ENCODE measurements at places on chromosomes 6 and 20.
A peak's percentile ranks its signal among the peaks of the same experiment; 100 is the strongest.

DNA sequence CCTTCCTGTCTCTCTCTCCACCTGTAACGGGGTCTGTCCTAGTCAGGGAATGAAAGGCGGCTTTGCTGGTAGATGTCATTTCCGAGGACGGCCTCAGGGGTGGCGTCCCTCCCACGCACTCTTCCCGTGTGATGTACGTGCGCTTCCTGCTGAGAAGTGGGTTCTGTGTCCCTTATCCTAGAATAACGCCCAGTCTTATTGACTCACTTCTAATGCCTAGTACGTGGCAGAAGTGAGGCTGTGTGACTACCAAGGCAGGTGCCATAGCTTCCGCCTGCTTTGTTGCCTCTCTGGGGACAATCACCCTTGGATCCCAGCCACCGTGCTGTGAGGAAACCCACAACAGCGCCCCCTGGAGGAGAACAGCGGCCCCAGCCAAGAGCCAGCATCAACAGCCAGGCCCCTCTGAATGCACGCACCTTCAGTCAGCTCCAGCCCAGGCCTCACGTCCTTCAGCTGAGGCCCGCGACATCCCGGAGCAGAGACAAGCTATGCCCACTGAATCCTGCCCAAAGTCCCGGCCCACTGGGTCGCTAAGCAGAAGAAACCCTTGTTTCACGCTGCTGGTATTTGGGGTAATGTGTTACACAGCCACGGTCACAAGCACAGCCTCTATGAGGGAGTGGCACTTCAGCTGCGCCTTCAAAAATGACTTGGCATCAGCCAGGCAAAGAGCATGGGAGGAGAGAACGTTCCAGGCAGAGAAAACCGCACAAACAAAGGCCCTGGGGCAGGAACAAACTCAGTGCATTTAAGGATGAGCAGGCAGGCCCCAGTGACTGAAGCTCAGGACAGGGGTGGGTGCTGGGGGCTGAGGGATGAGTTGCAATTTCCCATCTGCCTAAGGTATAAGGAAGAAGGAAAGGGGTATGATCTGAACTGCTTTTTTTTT, 224.2 kb downstream of the NFATC2 start:
- peak; percentile 92 for DNase-seq

DNA sequence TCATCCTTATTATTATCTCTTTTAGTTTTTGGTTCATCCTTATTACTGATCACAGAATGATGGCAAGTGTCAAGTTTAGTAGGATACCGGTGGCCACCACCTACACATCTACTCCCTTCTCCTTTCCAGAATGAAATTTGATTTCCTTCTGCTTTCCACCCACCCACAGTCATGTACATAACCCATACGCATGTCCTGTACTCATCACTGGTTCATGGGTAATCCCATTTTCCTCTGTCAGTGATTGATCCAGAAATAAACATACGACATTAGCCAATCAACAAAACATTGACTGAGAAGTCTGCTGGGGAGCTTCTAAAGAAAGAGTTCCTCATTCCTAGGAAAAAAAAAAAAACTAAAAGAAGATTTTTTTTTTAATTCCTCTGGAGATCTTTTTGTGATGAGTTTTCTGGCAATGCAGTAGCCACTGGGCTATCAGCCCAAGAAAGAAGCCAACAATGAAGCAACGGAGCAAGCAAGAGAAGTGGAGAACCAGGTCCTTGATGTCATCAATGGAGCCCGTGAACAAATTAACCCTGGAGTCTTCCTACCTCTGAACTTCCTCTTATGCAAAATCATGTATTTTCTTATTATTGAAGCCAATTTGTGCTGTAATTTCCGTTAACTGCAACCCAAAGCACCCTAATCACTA, 127.8 kb downstream of the TASP1 start:
- no peak for DNase-seq

GRCh38 chr6:132007474-132008190, 56.5 kb upstream of the CCN2 start:
- no peak for DNase-seq

DNA sequence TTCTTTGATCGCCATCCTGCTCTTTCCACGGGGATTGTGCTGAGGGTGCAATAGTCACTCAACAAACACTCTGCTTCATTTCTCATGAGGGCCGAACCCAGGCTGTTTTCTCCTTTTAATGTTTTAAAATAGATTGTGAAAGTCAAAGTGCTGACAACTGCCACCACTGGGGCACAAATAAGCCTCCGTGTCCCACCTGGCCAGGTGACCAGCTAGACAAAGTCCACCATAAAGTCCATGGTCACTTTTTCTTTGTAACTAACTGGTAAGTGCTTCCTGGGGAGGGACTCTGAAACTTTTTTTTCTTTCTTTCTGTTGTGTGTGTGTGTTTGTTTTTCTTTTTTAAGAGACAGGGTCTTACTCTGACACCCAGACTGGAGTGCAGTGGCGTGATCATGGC, 219.8 kb downstream of the LY86 start:
- no peak for DNase-seq

- no peak for DNase-seq
These were observed 181.0 kb downstream of the ALDH8A1 start for GRCh38 chr6:134768931-134769330.

DNA sequence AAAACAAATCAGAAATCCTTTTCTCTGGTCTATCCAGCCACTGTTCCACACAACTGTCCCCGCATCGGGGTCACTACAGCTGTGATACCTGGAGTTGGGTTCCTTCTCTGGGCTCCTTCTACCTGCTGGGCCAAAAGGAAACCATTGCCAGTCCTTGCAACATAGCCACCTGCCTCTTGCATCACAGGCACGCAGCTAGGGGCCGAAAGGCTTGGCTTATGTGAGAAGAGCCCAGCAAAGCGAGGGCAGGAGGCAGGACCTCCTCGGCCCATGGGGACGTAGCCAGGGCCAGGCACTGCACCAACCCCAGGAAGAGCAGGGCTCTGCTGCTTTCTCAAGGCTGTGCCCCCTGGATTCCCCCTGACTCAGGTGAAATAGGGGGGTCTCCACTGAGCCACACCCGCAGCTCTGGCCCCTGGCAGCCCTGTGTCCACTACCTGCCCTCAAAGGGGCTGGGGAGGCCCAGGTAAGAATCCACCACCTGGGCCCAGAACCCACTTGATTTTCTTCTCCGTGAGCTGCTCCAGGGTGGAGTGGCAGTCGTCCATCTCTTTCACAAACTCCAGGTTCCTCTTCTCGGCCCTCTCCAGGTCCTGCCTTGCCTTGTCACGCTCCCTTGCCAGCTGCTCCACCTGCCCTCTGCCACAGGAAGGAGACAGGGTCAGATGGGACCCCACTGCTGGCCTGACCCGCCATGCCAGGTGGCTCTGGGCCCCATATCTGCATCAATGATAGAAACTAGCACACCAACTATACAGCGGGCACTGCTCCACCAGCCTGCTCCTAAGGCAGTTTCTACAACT, 88.9 kb downstream of the GINS1 start:
- no peak for DNase-seq

DNA sequence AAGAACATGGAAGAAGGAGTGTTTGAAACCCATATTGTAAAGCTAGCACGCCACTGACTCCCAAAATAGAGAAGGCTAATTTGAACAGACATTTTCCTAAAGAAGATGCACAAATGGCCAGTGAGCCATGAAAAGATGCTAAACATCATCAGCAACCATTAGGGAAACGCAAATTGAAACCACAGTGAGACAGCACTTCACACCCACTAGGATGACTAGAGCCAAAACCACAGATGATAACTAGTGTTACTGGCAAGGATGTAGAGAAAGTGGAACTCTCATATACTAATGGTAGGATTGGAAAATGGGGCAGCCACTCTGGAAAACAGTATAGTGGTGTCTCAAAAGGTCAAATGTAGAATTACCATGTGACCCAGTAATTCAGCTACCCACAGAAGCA, 58.2 kb downstream of the BMP7 start:
- no peak for DNase-seq

- no peak for DNase-seq
These were observed 52.4 kb upstream of the ERVFRD-1 start for GRCh38 chr6:11163932-11164331.

- DNase-seq: no peak
These were observed 33.0 kb downstream of the RRBP1 start for GRCh38 chr20:17648791-17649730.

DNA sequence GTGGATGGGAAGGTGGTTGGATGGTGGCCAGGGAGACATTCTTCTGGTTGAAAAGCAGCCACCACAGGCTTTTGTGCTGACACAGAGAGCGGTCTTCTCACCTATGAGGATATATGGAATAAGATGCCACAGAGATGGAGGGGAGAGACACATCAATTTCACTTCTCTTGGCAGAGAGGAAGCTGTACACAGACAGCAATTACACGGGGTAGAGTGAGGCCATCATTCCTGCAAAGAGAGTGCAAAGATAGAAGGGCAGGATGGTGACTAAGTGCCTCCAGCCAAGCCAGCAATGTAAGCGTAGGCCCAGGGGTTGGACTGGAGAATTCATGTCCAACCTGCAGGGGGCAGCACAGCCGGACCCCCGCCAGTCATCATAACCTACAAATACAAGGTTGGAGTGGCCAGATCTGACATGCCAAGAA, 56.4 kb downstream of the NRN1 start:
- DNase-seq: no peak

DNA sequence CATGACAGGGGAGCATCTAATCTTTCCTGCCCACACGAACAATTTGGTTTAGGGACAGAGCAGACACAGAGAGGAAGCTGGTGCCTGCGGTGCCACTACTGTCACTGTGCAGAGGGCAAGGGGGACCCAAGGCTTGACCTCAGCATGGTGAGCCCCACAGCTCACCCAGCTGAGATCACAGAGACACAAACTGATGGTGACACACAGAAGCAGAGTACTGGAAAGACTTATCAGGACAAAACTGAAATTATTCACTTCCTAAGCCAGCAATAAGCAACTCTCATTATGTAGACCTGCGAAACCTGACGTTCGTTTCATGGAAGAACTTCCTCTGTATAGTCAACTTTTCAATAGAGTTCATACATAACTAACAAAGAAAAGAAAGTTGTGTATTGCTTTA, 86.1 kb downstream of the HUS1B start:
- DNase-seq: no peak

DNA sequence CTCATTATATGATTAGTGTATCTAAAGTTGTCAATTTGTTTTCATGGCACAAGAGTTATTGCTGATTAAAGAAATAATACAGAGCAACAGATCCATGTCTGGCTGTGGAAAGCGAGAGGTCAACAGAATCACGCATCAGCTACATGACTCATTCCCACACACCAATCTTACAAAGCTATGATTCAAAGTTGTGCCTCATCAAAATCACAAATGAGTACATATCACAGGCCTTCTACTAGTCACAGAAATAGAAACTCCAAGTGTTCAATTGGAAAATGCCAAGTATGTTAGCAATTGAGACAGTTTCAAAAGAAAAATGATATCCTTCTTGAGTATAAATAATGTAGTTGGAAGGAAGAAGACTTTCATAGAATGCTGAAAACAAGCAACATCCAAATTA, 57.8 kb upstream of the NKAIN2 start:
- no peak for DNase-seq

DNA sequence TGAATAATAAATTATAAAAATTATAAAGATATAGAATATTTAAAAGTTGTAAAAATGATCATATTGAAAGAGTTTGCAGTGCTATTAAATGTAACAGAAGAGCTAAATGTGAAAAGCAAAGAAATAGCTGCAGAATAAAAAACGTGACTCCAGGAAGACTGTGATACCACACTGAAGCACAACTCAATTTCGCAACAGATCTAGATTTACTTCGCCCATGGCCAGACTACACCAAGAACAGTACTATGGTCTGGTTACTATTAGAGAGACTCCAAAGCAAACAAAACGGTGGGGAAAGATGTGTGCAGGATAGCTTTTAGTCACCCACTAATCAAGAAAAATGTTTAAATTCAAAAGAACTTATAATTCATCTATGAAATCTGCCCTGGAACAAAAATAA, 1.9 kb downstream of the CHD6 start:
- DNase-seq: no peak

GRCh38 chr6:29516108-29516507, 28.4 kb upstream of the MAS1L start:
- DNase-seq: peak; percentile 23

- DNase-seq: no peak
These were observed 725.4 kb upstream of the EPHA7 start for GRCh38 chr6:94144807-94145206.

- no peak for DNase-seq
These were observed 15.7 kb downstream of the PAQR8 start for GRCh38 chr6:52377538-52378221.
